HAP-1 (cell line): ENCODE measurements at places on chromosomes 3 and 15.

GRCh38 chr15:23642413-23643044 is 5.1 kb downstream of the MAGEL2 start:
- peak; percentile 47 for DNase-seq

- DNase-seq, result no peak
These were observed 63.6 kb upstream of the THBS1 start for GRCh38 chr15:39517122-39517855.

GRCh38 chr3:64000453-64001055 is 22.7 kb downstream of the PSMD6 start:
- DNase-seq, result peak; percentile 25

GRCh38 chr3:71721002-71721401 is 4.2 kb downstream of the EIF4E3 start:
- no peak for DNase-seq

DNA sequence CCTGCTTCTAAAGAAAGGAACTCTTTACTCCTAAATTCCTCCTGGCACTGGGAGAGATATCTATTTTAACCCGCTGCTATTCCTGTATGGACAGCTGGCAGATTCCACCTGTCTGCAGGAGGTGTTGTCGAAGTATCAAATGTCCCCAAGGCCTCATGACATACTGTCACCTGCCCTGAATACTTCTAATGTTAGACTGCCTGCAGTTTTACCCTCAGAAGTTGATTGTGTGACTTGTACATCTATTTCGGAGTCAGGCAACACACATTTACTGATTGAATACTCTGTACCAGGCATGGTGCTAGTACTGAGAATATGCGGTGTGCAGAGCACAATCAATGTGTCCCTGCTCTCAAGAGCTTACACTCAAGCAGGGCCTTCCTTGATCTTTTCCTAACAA is 38.6 kb downstream of the PDZRN3 start:
- no peak for DNase-seq

- no peak for DNase-seq
These were observed 341.5 kb downstream of the EPHB1 start for GRCh38 chr3:135136361-135137100.

DNA sequence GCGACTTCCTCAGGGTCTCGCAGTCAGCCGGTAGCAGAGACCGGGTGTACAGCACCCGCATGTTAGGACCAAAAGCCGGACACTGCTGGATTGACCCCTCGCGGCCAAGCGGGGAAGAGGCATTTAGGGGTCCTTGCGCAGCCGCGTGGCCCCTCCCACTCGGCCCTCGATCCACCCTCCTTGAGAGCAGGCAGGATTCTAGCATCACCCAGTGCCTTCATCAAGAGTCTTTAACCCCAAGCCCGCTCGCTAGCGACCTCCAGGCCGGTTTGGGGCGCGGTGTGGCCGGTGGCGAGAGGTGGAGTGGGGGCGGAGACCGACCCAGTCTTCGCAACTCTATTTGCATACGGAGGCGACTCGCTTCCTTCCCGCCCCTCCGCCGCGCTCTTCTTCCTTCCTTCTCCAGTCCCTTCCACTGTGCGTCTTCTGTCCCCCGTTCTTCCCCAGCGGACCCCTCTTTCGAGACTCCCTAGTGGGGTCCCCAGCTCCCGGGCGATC is at the start of gene ST6GAL1:
Gene ST6GAL1 (plus strand): TSS at position 384 of the 498 bp plus-strand sequence. CDS start 112,178 bp downstream, outside the sequence.
- DNase-seq, result peak; percentile 86

DNA sequence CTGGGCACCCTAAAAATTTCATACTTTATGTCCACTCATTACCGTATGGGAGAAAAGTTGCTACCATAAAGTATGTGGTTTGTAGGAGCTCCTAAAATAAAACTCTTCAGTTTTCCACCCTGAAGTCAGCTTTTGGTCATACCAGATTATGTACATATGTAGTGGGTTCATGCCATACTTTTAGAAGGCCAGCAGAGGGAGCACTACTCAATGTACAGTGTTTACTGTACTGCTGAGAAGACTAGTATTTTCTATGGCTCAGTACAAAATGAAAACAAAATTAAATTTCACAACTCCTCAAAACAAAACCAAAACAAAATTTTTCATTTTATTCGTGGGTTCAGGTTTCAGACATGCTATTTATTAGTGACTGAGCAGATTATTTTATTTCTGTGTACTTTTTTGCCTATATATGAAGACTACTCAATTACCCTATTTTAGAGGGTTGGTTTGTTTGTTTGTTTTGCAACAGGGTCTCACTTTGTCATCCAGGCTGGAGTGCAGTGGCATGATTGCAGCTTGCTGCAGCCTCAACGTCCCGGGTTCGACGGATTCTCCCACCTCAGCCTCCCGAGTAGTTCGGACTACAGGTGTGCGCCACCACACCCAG is 24.3 kb downstream of the NXPE3 start:
- peak; percentile 69 for DNase-seq

- no peak for DNase-seq
These were observed 12.0 kb downstream of the CD86 start for GRCh38 chr3:122067214-122067550.

GRCh38 chr3:119613872-119614271 is 16.2 kb downstream of the PLA1A start:
- DNase-seq, result no peak

GRCh38 chr3:29561651-29562149 is 280.8 kb downstream of the RBMS3 start:
- DNase-seq, result no peak

DNA sequence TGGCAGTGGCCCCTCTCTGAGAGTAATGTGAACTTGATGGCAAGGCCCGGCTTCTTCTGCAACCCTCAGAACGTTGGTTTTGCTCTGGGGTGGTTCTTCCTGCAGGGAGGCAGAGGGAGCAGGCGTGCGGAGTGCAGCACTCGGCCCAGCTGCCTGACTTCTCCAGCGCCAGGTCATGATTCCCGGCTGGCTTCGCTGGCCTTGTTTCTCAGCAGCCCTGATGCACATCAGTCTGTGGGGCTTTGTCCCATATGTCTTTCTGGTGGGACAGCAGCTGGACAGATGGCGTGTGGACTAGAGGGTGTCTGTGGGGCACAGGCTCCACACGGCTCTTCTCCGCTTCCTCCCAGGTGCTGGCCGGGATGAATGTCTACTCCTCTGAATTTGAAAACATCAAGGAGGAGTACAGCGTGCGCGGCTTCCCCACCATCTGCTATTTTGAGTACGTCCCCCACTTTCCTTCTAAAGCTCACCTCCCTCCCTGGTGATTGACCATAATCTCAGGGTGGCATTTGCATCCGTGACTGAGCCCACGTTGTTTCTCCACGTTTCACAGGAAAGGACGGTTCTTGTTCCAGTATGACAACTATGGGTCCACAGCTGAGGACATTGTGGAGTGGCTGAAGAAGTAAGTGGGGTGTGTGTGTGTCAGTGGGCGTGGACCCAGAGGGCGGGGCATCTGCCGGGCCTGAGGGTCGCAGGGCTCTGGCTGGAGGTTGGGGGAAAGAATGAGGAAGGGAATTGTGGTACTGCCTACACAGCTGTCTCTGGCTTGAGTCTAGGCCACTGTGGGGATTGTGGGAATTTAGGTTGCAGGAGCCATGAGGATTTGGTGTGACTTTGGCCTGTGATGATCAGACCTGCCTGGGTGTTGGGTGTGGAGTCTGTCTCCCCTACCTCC is 57.1 kb downstream of the PDIA5 start:
- DNase-seq, result no peak

- no peak for DNase-seq
These were observed 110.7 kb upstream of the C2CD4B start for GRCh38 chr15:62275831-62276230.

DNA sequence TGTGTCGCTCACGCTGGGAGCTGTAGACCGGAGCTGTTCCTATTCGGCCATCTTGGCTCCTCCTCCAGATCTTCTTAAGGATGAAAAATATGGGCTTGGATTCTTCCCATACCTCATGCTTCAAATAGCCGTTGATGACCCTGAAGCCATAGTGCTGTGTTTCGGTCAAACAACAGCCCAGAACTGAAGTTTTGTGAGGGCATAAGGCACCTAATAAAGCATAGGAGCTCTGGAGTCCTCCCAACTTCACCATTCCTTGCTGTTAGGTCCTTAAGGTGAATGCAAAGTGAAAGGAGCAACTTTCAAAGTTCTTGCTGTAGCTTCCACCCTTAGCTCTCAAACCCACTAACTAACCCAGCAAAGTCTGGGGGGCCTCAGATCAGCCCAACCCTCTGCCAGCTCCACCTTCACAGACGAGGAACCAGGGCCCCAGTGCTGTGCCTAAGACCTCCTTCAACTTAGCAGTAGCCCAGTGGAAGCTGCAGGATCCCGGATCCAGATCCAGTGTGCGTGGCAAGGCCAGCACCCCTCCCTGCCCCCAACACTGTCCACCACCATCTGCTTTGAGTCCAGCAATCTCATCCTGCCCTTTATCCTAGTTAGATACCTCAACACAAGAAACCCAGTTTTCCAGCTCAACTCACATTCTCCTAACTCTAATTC is at the start of gene GRK7:
Gene GRK7 (plus strand): TSS at position 321 of the 663 bp plus-strand sequence. CDS start 14,877 bp downstream, outside the sequence.
- DNase-seq, result no peak

DNA sequence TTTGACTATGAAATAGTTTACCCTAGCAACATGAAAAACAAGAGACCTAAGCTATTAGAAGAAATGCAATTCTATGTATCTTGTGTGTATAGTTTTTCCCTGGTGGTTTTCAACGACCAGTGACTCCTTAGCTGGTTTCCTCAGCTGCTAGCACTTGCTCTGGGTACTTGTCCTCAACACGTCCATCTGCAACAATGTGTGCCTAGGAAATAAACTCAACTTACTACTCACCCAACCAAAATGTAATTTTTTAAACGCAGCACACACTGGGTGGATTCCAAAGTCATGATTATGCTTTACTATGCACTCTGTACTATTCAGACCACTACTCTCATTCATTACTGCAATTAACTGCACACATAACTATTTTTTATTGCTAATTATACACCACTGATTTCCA is 31.0 kb downstream of the CPA3 start:
- DNase-seq, result no peak

DNA sequence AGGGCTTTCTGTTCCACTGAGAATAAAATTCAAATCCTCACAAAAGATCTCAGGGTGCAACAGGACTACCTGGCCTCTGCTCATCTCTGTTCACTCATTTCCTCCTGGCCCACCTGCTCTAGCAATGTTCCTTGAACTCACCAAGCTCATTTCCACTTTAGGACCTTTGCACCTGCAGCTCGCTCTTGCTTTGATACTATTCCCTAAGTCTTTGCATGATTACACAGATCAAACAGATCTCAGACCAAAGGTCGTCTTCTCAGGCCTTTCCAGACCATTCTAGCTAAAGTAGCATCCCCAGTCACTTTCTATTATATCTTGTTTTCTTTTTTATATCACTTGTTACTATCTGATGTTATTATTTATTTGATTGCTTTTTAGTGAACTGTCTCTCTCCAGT is 54.7 kb downstream of the B3GNT5 start:
- no peak for DNase-seq

DNA sequence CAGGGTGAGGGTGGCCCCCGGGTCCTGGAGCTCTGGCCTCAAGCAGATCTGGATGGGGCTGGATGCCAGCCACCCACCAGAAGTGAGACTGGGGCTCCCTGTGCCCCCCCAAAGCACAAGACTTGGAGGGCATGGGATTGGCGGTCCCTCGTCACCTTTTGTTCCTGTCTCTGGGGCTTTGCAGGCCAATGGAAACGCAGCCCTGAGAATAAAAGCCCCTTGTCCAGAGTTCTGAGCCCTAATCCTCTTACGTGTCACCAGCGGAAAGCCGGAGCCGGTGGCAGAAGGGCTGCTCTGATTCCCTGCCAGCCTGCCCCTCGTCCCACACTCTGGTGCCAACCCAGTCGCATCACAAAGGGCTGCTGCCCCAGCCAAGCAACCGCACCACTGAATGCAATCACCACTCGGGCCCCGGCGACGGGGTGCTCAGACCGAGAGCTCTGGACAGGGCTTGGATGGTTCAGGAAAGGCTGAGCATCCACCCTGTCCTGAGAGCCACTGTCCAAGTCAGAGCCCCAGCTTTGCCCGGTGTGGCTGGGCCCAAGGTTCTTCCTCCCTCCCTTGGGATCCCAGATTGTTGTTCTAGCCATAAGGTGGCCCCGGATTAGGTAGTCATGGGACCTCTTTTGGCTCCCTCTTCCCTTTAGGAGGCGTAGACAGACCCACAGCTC is 22.8 kb upstream of the ELP6 start:
- DNase-seq, result no peak

- DNase-seq, result no peak
These were observed 59.6 kb downstream of the NPTN start for GRCh38 chr15:73573572-73573971.

DNA sequence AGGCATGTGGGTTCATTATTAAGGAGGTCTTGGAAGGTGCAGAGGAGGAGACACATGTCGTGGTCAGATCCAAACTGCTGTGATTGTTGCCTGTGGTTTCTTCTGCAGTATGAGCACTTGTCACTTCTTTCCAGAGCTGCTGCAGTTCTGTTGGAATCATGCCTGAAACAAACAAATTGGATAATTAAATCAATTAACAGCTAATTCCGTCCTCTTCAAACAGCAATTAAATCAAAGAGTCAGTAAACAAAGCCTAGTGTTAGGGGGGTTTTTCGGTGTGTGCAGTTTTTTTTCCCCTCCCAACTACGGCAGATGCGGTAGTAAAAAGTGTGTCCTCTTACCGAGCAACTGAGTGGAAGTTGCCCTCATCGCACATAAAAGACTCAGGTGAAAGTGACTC is 542.2 kb downstream of the FOXP1 start:
- no peak for DNase-seq

GRCh38 chr3:183508821-183509220 is 46.7 kb downstream of the KLHL6 start:
- no peak for DNase-seq

DNA sequence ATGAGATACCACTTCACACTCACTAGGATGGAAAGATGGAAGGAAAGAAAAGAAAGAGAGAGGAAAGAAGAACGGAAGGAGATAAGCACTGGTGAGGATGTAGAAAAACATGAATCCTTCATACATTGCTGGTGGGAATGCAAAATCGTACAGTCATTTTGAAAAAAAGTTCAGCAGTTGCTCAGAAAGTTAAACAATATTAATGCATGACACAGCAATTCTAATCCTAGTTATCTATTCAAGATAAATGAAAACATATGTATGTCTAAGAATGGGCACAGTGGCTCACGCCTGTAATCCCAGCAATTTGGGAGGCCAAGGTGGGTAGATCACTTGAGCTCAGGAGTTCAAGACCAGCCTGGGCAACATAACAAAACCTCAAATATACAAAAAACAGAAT is 59.1 kb downstream of the SENP7 start:
- DNase-seq, result no peak

DNA sequence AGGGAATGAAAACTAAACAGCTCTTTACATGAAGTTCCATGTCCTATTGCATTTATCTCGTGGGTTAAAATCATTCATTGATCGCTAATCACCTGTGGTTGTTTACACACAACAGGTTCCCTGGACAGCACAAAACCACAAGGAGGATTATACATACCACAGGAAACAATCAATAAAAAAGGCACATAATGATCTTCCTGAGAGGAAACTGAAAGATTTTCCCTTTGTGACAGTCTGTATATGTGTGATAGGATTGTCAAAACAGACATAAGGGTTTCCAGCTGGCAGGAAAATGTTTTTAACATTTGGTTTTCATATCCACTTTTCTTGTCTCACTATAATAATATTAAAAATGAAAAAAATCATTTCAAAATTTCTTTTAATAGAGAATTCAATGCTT is 541.8 kb downstream of the NLGN1 start:
- no peak for DNase-seq

GRCh38 chr3:79490165-79491028 is 277.4 kb downstream of the ROBO1 start:
- DNase-seq, result peak; percentile 61
